Renal pelvis (tissue), 12 donors: ENCODE measurements at places on chromosomes 5 and 9.

DNA sequence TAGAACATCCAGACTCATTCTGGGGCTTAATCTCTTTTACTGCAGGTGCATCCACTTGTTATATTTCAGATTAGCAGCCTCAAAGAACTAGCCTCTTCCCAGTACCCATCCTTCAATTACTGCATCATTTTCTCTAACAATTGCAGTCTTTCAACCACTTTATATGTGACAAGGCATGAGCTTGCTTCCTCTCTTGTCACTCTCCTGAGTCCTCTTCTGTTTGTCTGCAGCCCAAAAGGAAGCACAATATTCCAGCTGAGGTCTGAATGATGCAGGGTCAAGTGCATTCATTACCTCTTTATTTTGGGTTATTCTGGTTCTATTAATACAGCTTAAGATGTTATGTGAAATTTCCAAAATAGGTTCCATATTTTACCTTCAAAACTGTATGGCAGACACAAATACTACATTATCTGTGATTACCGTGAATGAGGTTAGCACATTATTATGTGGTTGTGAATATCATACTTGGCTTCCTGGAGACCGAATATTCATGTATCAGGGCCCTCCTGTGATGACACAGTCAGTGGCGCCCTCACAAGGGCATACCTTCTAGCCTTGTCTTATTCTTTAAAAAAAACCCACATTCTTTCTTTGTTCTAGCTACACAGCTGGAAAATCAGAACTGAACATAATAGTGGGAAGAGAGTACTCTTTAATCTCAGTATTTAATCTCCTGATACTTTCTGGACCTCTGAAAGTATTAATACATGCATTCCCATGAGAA, 323.8 kb downstream of the PDE4D start:
- DNase-seq, result no peak

GRCh38 chr9:28539434-28540070, 966.3 kb upstream of the C9orf72 start:
- DNase-seq, result no peak

DNA sequence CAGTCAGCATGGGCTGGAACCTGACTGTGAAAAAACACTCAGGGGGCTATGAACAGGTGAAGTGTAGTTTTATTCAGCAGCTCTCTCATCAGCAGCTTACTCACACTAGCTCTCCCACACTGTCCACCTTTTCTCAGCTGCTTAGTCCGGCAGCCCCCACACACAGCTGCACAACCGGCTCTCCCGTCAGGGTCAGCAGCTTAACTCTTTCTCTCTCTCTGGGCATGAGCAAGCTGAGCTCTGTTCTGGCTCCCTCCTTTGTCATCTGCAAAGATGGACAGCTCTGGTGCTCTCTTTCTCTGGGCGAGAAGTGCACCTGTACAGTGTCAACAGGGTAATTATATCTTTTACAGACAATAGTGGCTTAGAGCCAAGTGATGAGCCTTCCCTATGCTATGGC, 8.2 kb downstream of the DMAC1 start:
- DNase-seq, result peak; percentile 19

DNA sequence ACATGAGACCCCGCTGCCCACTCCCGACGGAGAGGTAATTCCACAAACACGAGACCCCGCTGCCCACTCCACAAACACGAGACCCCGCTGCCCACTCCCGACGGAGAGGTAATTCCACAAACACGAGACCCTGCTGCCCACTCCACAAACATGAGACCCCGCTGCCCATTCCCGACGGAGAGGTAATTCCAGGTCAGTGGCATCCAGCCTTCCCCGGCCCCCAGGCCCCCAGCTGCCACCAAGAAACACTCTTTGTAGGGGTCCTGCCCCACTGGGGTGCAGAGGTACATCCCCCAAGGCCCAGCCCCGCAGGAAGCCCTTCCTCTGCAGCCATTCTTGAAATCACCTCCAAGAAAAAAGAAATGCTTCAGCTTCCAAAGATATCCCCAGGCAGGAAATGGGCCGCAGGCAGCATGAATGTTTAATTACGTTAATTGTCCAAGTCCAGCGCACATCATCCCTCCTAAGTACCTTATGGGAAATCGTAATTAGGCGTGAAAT, 115.9 kb downstream of the ADAMTS2 start:
- no peak for DNase-seq

GRCh38 chr5:133863857-133864585, 104.4 kb downstream of the C5orf15 start:
- no peak for DNase-seq

DNA sequence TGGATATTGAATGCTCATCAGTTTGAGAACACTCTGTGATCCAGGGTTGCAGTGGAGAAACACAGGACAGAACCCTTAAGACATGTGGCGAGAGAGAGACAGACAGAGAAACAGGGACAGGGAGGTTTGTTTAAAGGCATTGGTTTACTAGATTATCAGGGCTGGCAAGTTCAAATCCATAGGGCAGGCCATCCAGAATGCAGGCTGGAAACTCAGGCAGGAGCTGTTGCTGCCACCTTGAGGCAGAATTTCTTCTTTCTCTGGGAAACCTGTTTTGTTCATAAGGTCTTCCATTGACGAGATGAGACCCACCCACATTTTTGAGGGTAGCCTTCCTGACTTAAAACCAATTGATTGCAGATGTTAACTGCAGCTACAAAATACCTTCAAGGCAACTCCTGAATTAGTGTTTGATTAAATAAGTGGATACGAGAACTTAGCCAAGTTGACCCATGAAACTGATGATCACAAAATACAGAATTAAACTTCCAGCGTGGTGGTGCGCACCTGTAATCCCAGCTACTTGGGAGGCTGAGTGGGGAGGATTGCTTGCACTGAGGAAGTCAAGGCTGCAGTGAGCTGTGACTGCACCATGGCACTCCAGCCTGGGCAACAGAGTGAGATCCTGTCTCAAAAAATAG, 55.9 kb downstream of the NSUN2 start:
- DNase-seq, result no peak

- no peak for DNase-seq
Observed at GRCh38 chr5:180130876-180131740, 59.5 kb upstream of the RNF130 start.

DNA sequence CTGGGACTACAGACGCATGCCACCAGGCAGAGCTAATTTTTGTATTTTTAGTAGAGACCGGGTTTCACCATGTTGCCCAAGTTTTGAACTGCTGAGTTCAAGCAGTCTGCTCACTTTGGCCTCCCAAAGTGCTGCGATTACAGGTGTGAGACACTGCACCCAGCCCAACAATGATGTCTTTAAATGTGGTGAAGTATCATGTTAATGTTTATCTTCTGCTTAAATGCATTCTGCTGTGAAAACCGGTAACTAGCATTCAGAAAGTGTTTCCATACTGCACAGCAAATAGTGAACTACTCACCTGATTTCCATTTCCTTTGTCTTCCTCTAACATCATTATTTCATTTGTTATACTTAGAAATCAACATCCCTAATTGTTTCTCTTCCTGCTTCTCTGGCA, 264.0 kb upstream of the ITGA1 start:
- no peak for DNase-seq

- no peak for DNase-seq
Observed at GRCh38 chr5:14109041-14109747, 33.9 kb upstream of the TRIO start.

GRCh38 chr5:5158472-5158895, 18.4 kb downstream of the ADAMTS16 start:
- DNase-seq, result no peak

DNA sequence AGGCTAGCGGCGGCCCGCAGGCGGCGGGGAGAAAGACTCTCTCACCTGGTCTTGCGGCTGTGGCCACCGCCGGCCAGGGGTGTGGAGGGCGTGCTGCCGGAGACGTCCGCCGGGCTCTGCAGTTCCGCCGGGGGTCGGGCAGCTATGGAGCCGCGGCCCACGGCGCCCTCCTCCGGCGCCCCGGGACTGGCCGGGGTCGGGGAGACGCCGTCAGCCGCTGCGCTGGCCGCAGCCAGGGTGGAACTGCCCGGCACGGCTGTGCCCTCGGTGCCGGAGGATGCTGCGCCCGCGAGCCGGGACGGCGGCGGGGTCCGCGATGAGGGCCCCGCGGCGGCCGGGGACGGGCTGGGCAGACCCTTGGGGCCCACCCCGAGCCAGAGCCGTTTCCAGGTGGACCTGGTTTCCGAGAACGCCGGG, 253 bp downstream of the SLC12A2 start:
- DNase-seq, result no peak

GRCh38 chr5:143775258-143775657, 36.7 kb upstream of the HMHB1 start:
- DNase-seq, result no peak

DNA sequence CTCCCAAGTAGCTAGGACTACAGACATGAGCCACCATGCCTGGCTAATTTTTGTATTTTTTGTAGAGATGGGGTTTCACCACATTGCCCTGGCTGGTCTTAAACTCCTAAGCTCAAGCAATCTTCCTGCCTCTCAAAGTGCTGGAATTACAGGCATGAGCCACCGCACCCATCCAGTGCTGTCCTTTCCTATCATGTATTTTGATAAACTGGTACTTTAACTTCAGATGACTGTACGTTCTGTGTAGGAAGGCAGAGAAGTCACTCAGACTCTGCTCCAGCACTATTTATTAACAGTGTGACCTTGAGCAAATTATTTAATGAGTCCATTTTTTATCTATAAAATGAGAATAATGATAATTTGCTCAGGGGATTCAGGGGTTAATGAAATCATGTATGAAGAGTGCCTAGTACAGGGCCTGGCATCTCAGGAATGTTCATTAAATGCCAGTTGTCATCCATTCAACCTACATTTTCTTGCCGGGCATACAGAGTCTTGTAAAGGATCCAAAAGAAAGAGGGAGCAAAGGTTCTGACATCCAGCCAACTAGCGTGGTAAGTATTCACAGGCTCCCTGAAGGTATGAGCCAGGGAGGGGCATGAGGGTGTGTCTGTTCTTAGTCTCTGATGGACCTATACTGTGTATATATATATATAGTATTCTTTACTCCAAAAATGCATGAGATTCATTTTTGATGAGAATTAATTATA, 201.9 kb downstream of the PBX3 start:
- no peak for DNase-seq

DNA sequence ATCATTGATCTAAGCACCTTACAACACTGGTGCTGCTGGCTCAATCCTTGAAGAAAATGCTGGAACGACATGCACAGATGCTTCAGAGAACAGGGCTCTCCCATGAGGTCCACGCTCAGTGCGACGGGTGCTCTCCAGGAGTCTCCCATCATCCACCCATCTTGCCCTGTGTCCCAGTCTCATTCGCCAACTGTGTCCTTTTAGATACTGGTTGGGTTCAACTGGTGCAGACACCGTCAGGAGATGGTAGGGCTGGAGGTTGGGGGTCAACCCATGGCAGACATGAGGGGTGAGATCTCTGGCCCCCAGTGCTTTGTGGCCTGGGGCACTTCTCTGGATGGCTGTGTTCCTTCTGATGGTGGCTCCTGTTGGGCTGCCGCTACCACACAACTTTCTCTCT, 1.6 kb upstream of the OBP2B start:
- no peak for DNase-seq

DNA sequence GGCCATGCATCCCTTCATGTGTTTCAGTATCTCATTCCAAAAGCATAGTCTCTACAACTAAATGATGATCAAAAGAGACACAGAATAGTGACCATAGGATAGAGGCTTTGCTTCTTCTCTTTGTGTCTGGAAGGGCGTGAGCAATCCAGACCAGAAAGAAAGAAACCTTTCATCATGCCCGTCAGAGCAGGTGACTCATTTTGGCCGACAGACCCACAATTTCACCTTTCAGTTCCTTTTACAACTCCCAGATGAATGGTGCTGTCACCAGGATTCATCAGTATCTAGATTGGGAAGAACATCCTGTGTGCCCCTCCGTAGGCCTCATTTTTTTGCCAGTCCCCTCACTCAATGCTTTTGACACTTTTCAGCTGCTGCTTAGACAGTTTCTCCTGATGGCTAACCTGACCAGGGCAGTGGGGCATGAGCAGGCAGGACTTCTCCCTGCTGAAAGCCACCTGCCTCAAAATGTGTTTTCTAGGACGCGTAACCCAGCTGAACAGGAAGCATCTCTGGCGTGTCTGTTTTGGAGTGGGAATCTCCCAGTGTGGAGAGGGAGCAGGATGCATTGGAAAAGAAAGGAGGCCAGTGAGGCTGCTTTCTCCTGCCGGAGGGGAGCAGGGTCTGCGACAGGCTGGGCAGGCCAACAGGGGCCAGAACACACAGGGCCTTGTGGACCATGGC, 21.2 kb downstream of the ABLIM3 start:
- no peak for DNase-seq

DNA sequence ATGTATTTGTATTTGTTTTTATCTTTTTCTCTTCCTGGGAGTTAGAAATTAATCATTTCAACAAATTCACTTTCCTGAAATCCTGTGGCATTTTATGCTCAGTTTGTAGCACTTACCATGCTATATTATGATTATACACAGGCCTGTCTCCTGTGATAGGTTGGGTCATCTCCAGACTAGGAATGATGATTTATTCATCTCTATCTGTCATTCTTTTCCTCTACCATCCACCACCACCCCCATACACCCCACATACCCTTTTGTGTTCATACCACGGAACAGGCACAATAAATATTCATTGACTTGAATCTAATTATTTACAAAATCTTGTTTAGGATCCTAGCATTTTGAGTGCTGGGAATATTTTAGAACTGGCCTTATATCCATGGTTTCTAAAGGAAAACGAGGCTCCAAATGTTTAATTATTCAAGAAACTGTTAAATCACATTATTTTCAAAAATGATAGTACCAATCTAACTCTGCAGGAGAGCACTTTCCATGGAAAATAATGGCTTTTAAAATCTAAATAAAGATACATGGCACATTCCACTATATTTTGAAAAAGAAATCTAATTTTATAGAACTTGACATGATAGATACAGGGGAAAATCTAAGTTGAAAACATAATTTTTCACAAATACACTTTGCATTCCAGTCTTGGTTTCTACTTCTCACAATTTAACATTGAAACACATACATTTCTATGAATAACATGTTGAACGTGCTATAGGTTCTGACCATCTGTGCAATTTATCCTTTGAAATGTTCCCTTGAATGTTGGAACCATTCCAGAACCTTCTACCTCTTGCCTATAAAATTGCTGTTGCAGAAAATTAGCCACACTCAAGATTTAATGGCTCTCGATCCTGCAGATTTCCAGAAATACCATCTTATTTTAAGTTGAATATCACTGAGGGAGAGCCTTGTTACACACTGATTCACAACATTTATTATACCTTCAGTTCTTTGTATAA, 89.3 kb downstream of the STARD4 start:
- DNase-seq, result peak; percentile 15
